ENCODE measurements at places on chromosomes 1 and 21. TPM values are rescaled to one million over a fixed set of nuclear protein-coding genes. Genes with fewer than 3 reads are reported as not detected.

The GIPC2 gene
- 0.40 TPM for polyA plus RNA-seq

The NGF gene
- not detected for polyA plus RNA-seq

The C4BPA gene
- polyA plus RNA-seq, result not detected

The B3GALT2 gene
- 2.9 TPM for polyA plus RNA-seq

The AUNIP gene
- polyA plus RNA-seq, result not detected

The S100A7 gene
- polyA plus RNA-seq, result not detected

The SPRR1B gene
- polyA plus RNA-seq, result not detected

Data from CD8-positive, alpha-beta memory T cell (primary cell).